ENCODE measurements at places on chromosomes 2 and 18. TPM values are rescaled to one million over a fixed set of nuclear protein-coding genes. Genes with fewer than 3 reads are reported as not detected.

The NEU2 gene
- total RNA-seq: not detected

The BOK gene
- 15.5 TPM for total RNA-seq

The VSNL1 gene
- 1.3 TPM for total RNA-seq

The IL1A gene
- total RNA-seq: 170 TPM

The LRRTM4 gene
- not detected for total RNA-seq

- no peak for DNase-seq
Measured at GRCh38 chr2:220893411-220893810, 678.7 kb downstream of the EPHA4 start.

- no peak for DNase-seq
Measured at GRCh38 chr2:236965021-236965840, 120.5 kb upstream of the COPS8 start.

DNA sequence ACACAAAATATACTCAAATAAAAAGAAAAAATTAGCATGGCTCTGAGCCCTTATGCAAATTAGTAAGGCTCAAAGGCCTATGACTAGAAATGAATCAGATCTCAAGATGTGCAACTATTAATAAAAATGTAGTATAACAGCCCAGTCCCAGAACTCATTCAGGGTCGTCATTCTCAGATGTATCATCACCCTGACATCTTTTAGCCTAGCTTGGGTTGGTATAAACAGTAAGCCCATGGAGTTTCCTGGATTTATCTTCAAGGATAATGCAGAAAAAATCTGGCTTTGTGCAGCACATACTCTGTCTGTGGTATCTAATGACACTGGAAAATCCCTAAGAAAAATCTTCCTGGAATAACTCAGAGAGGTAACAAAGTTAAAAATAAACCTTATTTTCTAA is 239.3 kb downstream of the ZNF385B start:
- DNase-seq: no peak

DNA sequence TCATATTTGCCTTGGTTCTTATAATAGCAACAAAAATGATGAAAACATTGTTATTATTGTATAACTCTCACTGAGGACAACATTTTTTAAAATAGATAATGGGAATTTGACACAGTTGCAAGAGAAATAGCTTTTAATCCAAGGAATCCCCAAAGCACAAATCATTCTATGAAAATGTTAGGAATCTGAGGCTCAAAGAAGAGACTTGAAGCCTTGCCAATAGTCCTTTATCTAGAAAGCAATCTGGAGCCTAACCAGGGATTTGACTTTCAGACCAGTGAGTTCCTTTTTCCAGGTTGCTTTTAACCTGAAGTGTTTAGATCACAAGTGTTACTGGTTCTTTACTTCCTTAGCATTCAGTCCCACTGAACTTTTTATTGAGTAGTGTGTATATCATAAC is 574.5 kb upstream of the ZEB2 start:
- DNase-seq: no peak

- DNase-seq: peak; percentile 66
Measured at GRCh38 chr2:137865954-137866540, 98.2 kb upstream of the HNMT start.

- DNase-seq: no peak
Measured at GRCh38 chr2:234071664-234072063, 21.2 kb downstream of the SPP2 start.

GRCh38 chr18:53796040-53796729 is 428.3 kb downstream of the MBD2 start:
- DNase-seq: peak; percentile 91

DNA sequence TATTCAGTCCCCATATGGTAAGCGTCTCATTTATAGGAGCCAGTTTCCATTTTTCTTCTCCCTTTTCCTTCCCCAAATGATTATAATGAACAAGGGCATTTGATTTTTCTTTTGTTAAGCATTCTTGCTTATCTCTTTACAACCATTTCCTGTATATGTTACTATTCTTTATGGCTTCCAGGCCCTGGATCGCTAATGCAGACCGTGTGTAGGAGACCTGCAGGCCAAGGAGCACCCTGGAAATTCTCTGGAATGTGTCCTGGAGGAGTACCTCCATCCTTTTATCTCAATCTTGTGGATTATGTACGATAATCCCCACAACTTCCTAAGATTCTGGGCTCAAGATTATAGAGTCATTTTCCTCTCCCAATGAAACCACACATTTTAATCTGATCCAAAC is 439.6 kb upstream of the MMADHC start:
- DNase-seq: no peak

DNA sequence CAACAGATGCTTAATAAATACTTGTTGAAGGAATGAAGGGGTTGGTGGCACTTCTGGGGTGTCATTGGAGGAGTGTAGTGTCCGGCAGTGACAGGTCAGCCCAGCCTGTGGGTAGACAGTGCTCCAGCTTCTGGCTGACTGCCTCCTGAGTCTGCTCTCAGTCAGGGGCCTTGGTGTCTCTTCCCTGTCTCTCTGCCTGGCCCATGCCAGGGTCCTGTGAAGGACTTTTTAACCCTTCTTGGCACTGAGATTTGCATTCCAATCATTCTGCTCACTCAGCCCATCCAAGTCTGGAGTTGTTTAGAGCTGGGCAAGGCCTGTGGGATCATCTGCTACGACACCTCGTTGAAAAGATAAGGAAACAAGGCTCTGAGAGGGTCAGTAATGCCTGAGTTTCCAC is 1.4 kb upstream of the KCNK3 start:
- DNase-seq: no peak

DNA sequence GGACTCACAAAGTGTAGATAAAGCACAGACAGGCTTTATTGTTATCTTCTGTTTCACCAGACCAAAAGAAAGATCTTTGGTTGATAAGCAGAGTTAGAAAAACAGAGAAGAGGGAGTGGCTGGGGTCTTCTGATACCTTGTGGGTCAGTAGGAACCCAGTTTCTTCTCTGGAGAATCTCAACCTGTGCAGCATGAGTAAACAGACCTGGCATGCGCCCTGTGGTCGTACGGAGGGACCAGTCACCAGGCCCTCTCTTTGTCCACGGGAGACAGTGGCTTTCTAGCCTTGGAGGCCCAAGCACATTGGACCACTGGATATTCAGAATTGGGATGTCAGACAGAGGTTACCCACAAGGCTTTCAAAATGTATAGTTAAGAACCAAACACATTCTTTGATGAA is 418.9 kb upstream of the FANCL start:
- DNase-seq: no peak

DNA sequence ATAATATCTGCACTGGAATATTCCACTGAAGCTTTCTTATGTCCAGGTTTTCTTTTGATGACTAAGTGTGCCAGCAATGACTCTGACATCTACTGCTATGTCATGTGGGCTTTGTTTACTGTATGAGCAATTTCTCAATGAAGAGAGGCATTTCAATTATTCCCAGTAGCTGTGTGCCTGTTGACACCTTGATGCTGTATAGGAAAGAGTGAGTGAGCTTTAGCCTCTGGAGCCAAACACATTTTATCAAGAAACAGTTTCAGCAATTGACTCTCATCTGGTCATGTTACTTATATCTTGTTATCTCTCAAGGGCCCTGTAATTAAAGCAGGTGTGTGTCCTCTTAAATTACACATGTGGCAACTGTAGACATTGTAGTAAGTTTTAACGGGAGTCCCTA is 493.2 kb upstream of the FANCL start:
- peak; percentile 63 for DNase-seq
